ENCODE measurements at places on chromosomes 1 and 21.

DNA sequence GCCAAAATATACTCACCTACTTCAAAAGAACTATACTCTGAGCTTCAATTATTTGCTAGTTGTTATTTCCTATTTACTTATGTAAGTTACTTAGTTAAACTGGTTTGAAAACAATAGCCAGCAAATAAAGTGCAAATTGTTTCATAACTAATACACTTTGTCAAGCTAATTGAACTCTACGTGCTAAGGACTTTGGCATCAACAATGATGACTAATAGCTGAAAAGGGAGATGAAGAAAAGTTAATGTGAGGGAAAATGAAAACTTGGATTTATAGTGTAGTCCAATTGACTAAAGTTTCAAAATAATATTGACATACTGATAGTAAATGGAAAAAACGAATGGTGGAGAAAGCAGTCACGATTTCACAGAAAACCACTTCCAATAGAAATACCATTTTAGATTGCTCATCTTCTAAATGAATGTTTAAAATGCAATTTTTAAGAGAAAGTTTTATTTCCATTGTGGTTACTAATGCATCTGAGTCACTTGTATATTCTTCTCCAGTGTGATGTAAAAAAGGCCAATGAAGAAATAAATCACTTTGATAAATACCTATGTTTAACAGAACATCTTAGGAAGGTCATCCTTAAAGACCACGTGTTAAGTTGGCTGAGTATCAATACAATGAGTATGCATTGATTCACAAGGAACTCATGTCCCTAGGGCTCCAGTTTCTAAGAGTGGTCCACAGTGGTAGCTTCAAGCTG, 455.2 kb downstream of the LTN1 start:
- no peak for DNase-seq

DNA sequence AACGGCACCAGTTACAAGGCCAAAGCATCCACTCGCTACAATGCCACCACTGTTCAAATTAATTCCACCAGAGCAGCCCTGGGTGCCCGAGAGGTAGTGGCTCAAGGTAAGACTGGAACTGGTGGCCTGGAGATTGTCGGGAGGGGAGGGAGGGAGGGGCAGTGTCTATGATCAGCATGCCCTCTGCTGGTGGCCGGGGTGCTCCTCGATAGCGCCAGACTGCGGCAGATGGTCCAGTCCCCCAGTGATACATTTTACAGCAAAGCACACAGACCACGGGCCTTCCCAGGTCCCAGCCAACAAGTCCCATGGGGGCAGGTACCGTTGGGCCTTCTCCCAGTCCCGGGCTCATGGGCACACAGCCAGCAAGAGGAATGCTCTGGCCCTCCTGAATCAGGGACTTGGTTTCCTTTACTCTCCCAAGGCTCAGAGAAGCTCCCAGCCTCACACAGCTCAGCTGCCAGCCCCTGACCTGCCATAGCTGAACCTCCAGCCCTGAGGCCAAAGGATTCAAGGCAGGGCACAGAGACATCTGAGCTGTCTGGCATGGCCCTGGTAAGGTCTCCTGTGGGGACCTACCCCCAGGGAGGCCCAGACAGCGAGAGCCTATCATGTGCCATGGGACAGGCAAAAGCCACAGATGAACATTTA, 15.3 kb downstream of the ACOT7 start:
- DNase-seq = peak; percentile 44

GRCh38 chr1:153882296-153882912, 40.4 kb downstream of the GATAD2B start:
- DNase-seq = no peak

GRCh38 chr1:175443332-175443731, 250.8 kb upstream of the KIAA0040 start:
- DNase-seq = no peak

GRCh38 chr21:38825921-38826320, 20.2 kb downstream of the ETS2 start:
- DNase-seq = no peak

DNA sequence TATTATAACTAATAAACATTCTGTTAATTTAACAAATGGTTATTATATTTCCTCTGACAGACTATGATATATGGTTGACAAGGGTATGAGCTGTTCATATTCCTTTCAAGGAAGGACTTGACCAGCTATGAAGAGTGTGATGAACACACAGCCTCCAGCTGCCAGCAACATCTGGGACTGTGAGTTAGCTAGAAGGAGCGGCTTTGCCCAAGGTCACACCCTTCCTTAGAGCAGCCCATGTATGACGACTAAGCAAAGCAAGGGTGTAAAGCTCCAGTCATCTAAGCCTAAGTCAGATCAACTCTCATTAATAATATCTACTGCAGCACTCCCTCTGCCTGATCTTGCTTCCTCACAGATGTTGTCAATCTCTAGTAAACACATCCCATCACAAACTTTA, 355.4 kb downstream of the PLPP3 start:
- DNase-seq = no peak

GRCh38 chr1:192707978-192708547, 72.1 kb downstream of the RGS13 start:
- no peak for DNase-seq

Data from mesendoderm (in vitro differentiated cells).